ENCODE measurements at places on chromosomes 2 and 18.

GRCh38 chr2:101199251-101199791 is 48.1 kb upstream of the TBC1D8 start:
- no peak for DNase-seq

GRCh38 chr18:24633121-24633520 is 172.7 kb downstream of the HRH4 start:
- DNase-seq = no peak

- no peak for DNase-seq
These were observed 205.1 kb downstream of the DNAH7 start for GRCh38 chr2:195863564-195863963.

- no peak for DNase-seq
These were observed 43.7 kb downstream of the AGAP1 start for GRCh38 chr2:235537587-235537986.

GRCh38 chr2:201471732-201472393 is 20.3 kb downstream of the STRADB start:
- DNase-seq = no peak

DNA sequence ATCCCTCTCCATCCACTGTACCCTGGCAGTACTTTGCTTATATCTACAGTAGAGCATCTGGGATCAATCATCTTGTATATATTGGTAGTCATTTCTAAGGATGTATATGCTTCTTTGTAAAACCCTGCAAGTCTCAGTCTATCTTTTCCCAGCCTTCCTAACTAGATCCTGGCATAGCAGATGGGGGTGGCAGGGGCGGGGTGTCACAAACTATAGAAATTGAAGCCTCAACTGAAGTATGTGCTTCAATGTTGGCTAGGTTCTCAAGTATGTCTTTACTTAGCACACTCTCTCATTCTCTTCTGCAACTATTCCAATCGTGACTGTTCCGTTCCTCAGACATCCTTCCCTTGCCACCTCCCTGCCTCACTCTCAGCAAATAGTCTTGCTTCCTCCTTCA is 30.1 kb upstream of the AGPS start:
- DNase-seq = no peak

DNA sequence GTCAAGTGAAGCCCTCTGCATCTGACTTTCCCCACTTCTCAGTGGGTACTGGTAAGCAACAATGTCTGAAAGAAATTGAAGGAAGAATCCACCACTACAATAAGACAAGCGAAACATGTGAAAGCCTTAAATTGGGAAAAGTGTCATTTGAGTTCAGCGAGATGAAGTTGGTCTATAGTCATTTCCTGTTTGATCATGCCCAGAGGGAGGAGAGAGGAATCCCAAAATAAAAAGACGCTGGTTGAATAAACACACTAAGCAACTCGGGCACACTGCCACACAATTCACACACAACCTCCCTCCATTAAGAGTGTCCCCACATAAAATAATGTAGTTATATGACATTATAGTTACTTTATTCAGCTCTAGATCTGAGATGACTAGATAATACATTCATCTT is 166.1 kb downstream of the CBLN2 start:
- DNase-seq = no peak

- DNase-seq = no peak
These were observed 10.6 kb upstream of the SNTG2 start for GRCh38 chr2:939936-940601.

DNA sequence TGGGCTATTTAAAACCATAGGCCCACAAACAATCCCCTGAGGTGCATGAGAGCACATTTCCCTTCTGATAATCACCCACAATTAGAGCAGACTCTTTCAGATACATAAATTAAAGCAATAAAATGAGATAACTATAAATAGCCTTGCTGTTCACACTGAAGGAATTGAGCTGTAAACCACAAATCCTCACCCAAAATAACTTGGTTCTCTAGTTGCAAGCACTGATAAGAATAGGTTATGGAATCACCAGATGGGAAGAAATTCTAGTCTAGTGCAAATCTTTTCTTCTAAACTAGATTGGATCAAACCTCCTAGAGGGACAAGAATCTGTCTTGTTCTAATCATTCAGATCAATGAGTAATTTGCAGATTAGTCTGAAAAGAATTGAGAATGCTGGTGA is 64.6 kb downstream of the NAB1 start:
- DNase-seq = no peak

DNA sequence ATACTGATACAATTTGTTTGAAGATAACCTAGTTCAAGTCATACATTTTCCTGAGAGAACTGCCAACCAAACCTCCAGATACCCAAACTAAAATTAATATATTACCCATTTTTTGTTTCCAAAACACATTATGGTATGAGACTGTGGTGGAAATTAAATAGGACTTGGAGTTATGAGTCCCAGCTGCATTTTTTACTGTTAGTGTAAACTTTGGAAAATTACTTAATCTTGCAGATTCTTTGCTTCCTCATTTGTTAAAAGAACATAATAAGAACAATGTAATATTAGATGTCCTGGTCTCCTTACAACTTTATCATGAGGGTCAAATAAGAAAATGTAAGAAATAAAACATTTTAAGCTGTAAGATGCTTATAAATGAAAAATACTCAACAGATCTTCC is 98.2 kb upstream of the TRIB2 start:
- DNase-seq = no peak

All from T-helper 17 cell (primary cell).